Activated CD4-positive, alpha-beta memory T cell treated with anti-CD3 and anti-CD28 coated beads for 36 hours (primary cell): ENCODE measurements at places on chromosomes 16 and 17.

DNA sequence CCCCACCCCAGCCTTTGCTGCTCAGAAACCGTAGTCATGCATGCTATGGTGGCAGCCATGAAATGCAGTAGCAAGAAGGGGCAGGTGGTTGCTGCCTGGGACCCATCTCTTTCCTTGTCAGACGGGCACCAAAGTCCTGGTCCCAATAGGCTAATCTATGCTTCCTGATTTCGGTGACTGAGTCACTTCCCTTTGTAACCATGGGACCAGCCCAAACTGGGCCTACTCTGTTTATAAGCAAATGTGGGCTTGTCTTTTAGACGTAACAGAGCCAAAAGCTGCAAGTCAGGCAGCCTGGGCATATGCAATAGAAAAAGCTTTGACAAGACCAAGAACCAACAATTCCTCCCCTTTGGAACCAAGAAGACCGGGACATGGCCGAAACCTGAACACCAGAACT lies 99.1 kb upstream of the RBBP6 start:
- no peak for DNase-seq

DNA sequence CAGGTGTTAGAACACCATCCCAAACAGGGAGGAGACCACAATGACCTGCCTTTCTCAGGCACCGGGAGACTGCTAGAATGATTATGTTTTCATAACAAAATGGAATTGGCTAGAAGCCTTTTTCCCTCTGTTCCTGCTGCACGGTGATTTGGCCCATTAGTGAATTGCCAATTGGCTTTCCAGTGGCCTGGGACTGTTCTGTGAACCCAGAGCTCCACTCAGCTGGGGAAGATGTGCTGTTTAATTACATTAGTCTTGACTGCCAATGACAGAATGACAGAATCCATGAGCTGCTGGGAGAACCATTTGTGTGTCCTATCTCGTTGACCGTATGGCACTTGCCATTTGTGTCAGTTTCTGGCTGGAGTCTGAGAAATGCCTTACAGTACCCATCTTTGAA lies 242.9 kb downstream of the CDH11 start:
- DNase-seq, result no peak

DNA sequence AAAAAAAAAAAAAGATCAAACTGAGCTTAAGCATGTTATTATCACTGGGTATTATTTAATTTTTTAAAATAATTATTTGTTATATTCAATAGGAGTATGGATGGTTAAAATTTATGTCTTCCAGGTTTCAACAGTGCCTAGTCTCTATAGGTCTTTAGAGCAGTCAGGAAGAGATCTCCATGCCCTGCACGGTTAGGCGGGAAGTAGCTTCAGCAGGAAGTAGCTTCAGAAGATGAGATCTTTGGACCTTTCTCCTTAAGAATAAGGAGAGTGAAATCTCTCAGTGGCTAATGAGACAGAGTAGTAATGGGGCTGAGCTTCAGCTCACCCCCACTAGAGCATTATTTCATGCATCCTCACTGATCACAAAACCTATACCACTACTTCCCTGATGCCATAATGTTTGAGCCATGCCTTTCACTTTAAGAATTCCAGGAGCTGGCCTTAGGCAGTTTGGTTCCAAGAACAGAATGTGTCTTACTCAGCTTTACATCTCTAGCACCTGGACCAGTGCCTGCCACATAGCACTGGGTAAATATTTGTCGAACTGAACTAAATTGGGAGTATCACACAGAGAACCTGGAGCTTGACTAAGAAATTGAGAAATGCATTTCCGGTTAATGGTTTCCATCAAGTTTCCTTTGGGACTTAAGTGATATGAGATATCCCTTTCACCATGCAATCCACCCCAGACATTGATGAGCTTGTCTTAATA lies 43.5 kb downstream of the SCPEP1 start:
- no peak for DNase-seq

DNA sequence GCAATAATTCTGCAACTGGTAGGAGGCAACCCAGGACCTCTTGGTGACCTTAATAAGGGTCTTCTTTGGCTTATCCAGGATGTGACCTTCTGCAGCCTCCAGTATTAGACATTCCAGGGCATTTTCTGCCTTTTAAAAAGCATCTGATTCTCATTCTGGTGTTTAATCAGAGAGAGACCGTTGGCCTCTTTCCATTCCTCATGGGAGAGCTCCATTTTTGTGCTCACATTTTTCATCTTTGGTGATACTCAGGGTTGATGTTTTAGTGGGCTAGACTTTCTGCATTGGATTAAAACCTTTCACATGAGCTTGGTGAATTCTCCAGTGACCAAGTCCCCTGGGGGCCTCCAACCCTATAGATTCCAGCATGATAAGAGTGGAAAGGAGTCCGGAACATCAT lies 150.2 kb upstream of the CACNG5 start:
- DNase-seq, result no peak

- peak; percentile 90 for DNase-seq
Measured at GRCh38 chr16:50696575-50697420, 3.4 kb downstream of the NOD2 start.

GRCh38 chr16:55849536-55849935 lies 16.6 kb upstream of the CES1 start:
- DNase-seq, result no peak

- DNase-seq, result no peak
Measured at GRCh38 chr16:17404941-17405689, 65.6 kb downstream of the XYLT1 start.

DNA sequence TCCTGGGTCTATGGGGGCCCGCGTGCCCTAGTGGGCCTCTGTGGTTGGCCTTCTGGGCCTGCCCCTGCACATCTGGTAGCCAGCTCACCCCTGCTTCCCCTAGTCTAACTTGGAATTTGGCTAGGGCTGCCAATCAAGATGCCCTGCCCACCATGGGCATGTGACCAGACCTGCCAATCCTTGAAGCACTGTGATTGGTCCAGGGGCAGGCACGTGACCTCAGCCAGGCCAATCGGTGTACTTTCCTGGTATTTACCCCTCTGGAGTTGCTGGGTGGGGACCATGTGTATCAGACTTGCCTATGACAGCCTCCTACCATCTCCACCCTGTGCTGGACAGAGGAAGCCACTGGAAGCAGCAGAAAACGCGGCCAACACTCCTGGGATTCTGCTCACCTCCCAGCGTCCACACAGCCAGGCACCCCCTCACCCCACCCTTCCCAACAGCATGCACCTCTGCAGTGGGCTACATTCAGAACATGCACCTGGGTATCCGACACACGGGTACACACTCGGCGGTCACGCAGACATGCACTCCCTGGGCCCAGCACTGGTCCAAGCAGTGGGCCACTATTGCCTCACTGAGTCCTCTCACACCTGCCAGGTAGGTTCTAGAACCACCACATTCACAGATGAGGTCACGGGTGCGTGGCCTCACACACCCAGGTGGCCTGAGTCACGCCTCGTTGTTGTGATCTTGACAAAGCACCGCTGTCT lies 96.9 kb downstream of the RBFOX3 start:
- DNase-seq, result no peak

- no peak for DNase-seq
Measured at GRCh38 chr17:81741594-81742452, 29.7 kb downstream of the SLC25A10 start.

DNA sequence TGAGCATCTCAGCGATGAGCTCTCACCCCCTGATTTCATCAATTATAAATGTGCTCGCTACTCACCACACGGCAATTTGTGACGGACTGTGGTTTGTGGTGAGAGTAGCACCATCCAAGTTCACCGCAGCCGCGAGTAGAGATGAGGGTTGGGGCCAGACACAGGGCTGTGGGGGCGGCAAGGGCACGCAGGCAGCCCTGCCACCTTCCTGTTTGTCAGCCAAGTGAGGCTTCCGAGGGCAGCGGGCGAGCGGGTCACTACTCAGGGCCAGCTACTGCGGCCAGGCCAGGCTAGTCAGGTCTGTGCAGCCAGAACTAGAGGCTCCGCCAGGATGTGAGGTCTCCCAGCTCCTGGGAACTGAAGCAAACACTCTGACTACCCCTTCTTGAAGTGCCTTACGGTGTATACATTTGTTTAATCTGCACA lies 39.6 kb upstream of the MEOX1 start:
- DNase-seq, result peak; percentile 80

- no peak for DNase-seq
Measured at GRCh38 chr16:11047057-11047456, 102.7 kb downstream of the CLEC16A start.

DNA sequence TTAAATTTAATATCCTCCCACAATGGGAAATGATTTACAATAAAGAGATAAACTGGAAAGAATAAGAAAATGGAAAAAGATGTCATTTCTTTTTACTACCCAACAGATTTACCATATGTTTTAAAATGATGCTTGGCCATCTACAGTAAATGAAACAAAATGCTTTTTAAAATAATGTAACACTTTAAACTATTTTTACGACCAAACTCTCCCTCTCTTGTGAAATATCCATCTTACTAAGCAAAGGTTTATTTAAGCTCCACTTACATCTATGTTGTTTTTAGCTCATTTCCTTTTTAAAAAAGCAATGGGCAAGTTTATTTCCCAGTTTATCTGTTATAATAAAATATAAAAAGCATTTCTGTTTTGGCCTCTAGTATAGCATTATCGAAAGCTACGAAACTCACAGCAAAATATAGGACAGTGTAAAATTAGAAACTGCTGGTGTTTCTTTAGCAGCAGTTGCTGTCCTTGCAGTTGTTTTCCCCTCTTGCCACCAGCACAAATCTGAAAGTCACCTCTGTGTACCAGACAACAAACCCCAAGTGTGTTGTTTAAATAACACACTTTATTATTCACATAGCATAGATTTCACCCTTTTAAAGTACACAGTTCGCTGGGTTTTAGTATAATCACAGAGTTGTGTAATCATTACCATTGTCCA lies 195.1 kb downstream of the CDRT15L2 start:
- DNase-seq, result no peak

DNA sequence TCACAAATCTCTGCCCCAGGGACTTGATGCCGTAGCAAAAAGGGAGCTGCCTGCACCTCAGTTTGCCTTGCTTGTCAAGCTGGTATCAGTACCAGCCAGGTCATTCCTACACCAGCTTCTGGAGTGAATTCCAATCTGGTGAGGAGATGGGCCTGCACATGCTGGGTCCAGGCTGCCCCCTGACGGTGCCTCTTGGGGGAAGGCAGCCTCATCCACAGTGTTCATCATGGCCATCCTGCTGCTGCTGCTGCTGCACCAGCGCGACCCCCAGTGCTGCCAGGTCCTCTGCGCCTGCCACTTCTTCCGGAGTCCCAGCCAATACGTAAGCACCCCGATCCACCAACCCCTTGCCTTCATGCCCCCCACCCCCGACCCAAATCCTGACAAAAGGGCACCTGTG lies 8.3 kb downstream of the MRPL27 start:
- no peak for DNase-seq

- no peak for DNase-seq
Measured at GRCh38 chr17:82160075-82160474, 52.6 kb downstream of the CCDC57 start.

GRCh38 chr17:44014437-44015172 lies at the start of gene TMEM101:
TMEM101 (minus strand) TSS chr17:44014963; CDS start chr17:44014952, 11 bp downstream.
- DNase-seq, result peak; percentile 92

- DNase-seq, result no peak
Measured at GRCh38 chr17:37483311-37484039, 6.2 kb upstream of the DUSP14 start.

- DNase-seq, result no peak
Measured at GRCh38 chr17:17700251-17700969, 19.2 kb downstream of the RAI1 start.
